Stimulated activated CD8-positive, alpha-beta memory T cell treated with anti-CD3 and anti-CD28 coated beads, Interleukin-4, amount 100 ng/mL, for 1 hour (primary cell): ENCODE measurements at places on chromosomes 1 and 21.

- no peak for DNase-seq
Measured at GRCh38 chr1:119290297-119290696, 78.3 kb upstream of the HAO2 start.

DNA sequence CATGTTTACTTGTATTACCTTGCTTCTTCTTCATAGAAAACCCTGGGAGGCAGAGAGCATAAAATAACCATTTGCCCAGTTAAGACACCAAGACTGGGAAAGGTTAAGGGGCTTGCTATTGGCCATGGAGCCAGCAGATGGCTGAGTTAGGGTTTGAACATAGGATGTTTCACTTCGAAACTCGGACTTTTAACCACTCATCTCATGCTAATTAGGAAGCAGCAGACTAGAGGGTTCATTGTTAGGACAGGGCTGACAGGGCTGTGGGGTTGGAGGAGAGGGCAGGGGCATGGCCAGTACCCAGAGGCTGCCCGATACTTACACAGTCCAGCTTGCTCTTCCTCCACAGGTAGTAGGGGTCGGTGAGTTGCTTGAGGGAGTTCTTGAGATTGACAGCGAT is 17.0 kb downstream of the SLC26A9 start:
- DNase-seq = no peak

DNA sequence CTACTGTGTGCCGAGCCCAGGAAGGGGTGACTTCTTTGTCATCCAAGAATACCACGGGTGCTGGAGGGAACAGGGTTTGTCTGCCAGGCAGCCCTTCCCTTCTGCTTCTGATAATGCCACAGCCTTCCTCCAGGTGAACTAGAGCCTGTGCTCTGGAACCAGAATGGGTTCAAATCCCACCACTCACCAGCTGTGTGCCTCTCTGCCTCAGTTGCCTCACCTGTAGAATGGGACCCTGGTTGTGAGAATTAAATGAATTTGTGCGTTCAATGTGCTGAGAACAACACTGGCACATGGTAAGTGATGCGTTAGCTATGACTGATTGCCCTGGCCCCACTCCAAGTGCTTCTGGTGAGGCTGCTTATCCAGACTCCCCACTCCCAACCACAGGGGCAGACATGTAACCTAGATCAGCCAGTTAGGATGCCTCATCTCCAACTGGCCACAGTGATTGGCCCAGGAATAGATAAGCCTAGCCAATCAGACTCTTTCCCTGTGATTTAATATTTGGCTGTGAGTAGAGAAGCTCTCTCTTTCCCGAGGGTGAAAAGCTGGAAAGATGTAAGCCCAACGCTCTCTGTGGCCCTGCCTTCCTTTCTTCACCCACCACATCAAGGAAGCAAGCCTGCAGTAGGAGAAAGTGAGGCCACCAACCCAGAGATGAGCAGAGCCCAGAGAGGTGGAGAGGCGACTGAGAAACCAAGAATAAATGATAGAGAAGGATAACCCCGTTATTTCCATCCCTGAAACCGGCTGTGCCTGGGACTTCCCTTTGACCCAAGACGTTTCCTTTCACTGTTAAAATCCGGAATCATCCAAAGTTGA is 20.8 kb upstream of the LAPTM5 start:
- no peak for DNase-seq

DNA sequence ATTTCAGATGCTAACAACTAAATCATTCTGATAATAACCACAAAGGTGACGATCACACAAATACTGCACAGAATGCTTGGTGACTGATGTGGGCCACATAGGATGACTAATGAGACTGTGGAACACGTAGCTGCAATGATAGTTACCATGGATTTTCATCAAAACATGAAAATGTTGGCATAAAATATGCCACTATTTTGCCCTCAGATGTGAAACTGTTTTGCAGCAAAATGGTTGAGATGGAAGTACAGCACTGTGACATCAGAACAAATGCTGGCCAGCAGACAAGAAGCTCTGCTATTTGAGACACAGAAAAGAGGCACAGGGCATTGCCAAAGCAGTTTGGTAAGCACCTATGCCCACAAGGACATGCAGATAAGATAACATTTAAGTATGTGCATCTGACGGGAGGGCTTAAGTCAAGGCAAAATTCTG is 83.8 kb downstream of the NIBAN1 start:
- no peak for DNase-seq

- no peak for DNase-seq
Measured at GRCh38 chr1:61427510-61427909, 297.4 kb downstream of the TM2D1 start.

DNA sequence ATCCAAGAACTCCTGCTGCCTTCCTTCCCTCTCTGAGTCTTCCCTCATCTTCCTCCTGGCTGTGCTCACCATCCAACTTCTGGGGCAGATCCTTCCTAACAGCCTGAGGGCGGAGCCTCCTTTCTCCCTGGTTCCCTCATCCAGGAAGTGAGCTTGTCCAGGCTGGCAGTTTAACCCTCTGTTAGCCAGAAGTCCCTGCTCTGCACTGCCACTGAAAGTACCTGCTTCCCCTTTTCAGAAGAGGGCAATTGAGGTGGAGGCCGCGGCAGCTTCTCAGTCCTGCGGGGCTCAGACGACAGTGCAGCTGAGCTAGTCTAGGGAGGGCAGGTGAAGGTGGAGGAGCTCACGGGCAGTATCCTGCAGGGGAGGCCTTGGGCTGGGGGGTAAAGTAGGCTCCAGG is 149.1 kb downstream of the FCRL5 start:
- DNase-seq = no peak

DNA sequence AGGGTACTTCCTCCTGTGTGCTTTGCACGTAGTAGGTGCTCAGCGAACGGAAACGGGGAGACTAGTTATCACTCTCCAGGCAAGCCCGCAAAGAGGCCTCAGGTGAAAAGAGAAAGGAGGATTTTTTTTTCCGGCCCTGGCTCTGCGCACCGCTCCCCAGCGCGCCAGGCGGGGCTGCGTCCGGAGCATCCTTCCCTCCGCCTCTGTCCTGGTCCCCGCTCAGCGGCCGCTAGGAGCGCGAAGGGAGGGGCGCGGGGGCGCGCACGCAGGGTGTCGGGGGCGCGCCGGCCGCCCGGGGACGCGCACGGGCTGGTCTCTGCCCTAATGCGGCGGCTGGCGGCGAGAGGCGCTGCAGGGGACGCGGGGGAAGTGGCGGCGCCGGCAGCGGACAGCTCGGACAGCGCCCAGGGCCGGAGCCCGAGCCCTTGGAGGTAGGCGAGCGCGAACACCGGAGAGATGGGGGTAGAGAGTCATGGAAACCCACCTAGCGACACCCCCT is 42.3 kb upstream of the NFASC start:
- no peak for DNase-seq

GRCh38 chr1:200228081-200228480 is 181.8 kb downstream of the ZNF281 start:
- no peak for DNase-seq

- DNase-seq = no peak
Measured at GRCh38 chr1:117015724-117016123, 14.2 kb downstream of the CD101 start.

GRCh38 chr1:40825996-40826395 is 36.2 kb downstream of the CITED4 start:
- no peak for DNase-seq

- DNase-seq = no peak
Measured at GRCh38 chr21:45542667-45543370, 579 bp upstream of the SLC19A1 start.

DNA sequence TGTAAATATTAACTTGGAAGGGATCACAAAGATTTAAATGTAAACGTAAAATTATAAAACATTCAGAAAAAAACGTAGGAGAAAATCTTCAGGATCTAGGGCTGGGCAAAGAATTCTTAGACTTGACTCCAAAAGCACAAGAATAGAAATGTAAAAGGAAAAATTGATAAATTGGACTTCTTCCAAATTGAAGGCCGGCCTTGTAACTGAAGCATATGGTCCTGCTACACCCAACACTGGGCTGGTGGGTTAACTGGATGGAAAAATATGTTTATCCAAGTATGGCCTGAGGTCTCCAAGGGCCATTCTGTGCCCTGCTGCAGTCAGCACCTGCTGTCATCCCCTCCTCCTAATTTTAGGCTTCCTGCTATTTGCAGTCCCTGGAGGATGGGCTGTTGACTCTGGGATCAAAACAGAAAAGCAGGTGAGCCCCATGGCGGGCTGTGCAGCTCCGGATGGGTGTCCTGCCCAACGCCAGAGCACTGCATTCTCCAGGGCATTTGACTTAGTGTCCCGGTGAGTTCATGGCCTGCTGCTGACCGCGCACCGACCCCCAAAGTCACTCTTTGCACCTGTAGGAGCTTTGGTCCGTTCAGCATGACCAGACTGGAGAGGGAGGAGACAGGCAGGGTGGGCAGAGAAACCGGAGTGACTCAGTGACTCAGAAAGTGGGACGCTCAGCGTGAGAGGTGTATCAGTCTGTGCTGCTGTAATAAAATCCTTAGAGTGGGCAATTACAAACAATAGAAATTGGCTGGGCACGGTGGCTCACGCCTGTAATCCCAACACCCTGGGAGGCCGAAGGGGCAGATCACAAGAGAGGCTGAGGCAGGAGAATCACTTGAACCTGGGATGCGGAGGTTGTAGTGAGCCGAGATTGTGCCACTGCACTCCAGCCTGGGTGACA is 6.1 kb upstream of the AIRE start:
- no peak for DNase-seq

DNA sequence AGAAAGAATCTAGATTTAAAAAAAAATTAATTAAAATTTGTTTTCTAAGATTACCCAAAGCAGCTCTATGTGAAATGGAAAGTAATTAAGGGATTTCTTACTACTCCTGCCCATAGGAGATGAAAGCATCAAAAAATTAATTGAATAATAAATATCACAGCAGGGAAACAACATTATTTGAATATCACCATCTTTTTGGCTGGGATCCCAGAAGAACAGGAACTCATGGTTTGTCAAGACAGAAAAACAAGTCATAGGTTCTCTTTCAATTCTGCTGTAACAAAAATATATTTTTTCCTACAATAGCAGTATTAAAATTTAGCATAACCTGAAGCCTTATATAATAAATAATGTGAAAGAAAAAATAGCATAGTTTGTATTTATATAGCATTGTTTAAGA is 1713.4 kb downstream of the NCAM2 start:
- no peak for DNase-seq

- DNase-seq = no peak
Measured at GRCh38 chr1:30704271-30704670, 19.1 kb downstream of the MATN1 start.

GRCh38 chr21:35204125-35204524 is 155.0 kb upstream of the RUNX1 start:
- DNase-seq = no peak
